Small intestine (tissue), 16 donors: ENCODE measurements at places on chromosomes 7 and 10. TPM values are rescaled to one million over a fixed set of nuclear protein-coding genes. Genes with fewer than 3 reads are reported as not detected.

The C10orf62 gene
- 0.41 TPM for polyA plus RNA-seq

The GOLGA7B gene
- polyA plus RNA-seq, result 3.6 TPM

The TAS2R5 gene
- polyA plus RNA-seq, result 4.9 TPM

The AMPH gene
- polyA plus RNA-seq, result not detected

The NKX1-2 gene
- not detected for polyA plus RNA-seq

The SPDYE5 gene
- not detected for polyA plus RNA-seq

The BCAP29 gene
- polyA plus RNA-seq, result 16.8 TPM

The ITIH5 gene
- 5.8 TPM for polyA plus RNA-seq

The FAM24A gene
- polyA plus RNA-seq, result not detected
